AG04450 (cell line): ENCODE measurements at places on chromosomes 12 and 14.

GRCh38 chr14:54642801-54643695 lies 76.1 kb downstream of the SAMD4A start:
- DNase-seq: no peak

DNA sequence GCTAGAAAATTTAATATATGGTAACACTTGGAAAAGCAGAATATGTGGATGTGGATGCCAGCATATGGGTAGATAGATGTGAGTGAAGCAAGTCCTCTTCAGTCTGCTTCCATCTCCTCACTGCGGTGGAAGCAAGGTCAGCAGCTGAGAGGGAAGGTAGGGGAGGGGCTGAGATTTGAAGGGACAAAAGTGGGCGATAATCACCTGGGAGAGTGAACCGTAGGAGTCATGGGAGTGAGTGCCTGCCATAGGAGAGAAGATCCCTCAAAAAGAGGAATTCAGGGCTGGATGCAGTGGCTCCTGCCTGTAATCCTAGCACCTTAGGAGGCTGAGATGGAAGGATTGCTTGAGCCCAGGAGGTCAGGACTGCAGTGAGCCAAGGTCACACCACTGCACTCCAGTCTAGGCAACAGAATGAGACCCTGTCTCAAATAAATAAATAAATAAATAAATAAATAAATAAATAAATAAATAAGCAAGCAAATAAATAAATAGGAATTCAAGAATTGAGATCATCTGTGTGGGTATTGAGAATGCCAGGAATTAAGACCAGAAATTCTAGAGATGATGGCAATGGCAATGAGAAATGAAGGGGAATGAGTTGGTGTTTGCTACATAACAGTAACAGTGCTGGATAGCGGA lies 123.4 kb downstream of the BICD1 start:
- DNase-seq: no peak

DNA sequence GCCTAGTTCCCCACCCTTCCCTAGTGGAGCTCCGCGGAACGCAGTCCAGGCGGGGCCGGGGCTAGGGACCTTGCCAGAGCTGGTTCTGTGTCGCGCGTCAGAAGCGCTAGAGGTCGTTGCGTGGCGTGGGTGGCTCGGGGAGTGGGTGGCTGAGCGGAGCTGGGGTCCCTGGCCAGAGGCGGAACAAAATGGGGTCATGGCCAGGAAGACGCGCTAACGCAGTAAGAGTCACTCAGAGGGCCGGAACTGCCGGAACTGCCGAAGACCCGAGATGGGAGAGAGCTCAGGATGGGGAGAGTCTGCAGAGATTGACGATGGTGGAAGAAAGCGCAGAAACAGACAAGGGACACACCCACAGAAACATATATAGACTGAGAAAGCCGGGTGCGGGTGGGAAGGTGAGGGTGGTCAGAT lies 4.8 kb downstream of the DGKA start:
- DNase-seq: no peak

DNA sequence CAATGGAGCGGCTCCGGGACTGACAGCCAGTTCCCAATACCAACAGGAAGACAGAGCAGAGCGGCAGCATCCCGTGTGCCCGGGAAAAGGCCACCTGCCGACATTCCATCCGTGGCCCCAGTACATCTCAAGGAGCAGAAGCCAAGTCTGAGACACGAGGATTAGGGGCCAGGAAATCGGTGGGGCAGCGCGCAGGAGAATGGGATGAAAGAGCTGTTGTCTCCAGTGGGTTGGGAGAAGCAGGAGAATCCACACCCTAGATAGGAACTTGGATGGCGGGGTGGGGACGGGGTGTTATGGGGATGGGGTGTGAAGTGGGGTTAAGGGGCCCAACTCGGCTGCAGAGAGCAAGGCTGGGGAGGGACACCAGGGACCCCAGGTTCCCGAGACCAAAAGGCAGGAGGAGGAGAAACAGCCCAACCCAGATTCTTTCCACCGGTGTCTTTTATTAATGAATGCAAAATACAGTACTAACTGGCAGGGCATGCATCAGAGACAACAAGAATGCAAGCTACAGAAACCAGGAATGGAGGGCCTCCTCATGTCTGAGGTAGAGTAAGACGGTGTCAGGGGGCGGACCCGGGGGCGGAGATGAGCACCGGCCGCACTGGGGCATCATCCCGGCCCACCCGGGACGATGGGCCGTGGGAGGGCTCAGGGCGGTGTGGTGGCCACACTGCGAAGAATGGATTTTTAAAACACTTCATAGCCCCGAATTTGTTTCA lies 50.3 kb downstream of the BEGAIN start:
- DNase-seq: no peak

- no peak for DNase-seq
These were observed 2.4 kb upstream of the KCNC2 start for GRCh38 chr12:75212072-75212471.

GRCh38 chr12:91108196-91108755 lies 3.0 kb downstream of the LUM start:
- DNase-seq: no peak

- DNase-seq: no peak
These were observed 3.4 kb downstream of the PTHLH start for GRCh38 chr12:27968972-27969623.

DNA sequence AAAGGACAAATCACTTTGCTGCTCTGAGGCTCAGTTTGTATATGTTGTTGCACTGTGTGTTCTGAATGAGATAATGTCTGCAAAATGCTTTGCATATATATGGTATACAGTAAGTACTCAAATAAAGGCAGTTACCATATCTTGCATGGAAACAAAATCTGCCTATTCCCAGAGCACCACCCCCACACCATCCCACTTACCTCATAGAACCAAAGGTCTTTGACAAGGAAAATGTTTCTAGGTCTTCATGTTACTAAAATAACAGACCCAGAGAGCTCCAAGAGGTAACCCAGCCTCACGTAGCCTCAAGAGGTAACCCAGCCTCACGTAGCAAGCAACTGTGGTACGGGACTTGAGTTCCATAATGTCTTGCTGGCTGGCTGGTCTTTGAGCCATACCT lies 71.6 kb upstream of the CMKLR1 start:
- DNase-seq: no peak

DNA sequence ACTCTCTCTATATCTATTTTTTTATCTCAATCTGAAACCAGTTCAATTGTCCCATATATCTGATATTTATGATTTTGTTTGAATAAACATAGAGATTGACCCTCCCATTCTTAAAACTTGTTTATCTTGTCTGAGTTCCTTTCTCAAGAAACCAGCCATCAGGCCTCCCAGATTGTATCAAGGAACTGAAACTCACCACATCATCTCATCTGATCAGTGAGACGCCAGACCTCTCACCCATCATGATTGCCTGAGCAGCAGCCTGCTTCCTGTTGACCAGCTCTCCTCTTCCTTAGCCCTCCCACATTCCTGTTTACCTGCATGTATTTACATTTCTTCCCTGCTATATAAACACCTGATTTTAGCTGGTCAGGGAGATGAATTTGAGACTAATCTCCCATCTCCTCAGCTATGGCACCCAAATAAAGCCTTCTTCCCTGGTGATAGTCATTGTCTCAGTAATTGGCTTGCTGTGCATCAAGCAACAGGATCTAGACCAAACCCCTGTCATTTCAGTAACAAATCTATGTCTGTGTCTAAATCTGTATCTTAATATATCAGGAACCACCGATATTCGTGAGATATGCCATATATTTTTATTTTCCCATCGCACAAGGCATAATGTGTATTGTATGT lies 323.6 kb downstream of the TMTC2 start:
- no peak for DNase-seq

DNA sequence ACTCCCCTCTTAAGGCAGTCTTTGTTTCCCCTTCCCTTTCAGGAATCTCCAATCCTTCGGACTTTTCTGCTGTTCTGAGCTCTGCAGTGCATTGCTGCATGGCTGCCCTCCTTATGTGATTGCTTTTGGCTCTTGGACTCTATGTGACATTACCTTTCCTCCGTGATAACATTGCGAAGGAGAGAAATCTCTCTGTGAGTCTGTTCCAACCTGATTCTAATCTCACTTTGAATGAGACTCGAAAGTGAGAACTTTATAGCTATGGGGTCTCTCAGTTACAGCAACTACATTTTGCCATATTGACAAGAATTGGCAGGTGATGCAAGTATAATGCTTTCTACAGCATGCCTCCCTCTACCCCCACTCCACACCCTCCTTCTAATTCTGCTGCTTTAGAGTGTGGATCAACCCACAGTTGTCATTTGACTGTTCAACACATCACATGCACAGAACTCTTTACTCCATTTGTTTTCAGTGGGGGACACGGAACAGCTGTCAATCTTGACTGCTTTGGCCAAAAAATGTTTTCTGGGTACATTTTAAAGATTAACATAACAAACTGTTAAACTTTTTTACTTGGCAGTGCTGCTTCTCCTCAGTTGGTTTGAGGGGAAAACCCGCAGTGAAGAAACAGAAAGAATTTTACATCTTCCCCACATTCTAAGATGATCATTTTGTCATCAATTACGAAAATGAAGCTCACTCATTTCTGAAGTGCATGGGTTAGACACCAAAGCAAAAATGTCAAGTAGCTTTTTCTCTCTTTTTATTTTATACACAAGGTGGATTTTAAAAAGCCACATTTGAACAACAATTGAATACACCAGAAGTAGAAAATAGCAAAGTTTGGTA lies 125.5 kb upstream of the RMST start:
- DNase-seq: no peak

DNA sequence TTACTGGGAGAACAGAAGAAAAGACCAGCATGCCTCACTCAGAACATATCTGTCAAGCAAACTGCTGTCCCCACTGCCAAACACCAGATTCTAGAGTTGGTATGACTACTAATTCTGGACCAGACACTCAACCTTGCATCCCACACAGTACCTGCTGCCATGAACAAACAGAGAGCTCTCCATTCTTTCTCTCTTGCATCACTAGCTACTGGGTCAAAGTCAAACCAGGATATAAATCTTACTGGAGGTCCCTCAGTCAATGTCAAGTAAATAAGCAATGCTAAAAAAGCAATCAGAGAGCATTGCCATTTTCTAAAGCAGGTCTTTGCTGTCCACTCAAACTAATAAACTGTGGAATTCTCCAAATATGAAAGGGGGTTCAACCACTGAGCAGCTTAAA lies 452.4 kb upstream of the SEL1L start:
- DNase-seq: no peak

GRCh38 chr12:102365365-102365764 lies 115.0 kb downstream of the IGF1 start:
- no peak for DNase-seq

DNA sequence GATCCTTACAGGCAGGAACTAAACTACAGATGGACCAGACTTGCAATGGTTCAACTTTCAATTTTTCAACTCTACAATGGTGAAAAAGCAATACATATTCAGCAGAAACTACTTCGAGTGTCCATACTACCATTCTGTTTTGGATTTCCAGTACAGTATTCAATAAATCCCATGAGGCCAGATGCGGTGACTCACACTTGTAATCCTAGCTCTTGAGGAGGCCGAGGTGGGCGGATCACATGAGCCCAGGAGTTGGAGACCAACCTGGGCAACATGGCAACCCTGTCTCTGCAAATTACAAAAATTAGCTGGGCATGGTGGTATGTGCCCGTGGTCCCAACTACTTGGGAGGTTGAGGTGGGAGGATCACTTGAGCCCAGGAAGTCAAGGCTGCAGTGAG lies 336.1 kb downstream of the MED13L start:
- no peak for DNase-seq

DNA sequence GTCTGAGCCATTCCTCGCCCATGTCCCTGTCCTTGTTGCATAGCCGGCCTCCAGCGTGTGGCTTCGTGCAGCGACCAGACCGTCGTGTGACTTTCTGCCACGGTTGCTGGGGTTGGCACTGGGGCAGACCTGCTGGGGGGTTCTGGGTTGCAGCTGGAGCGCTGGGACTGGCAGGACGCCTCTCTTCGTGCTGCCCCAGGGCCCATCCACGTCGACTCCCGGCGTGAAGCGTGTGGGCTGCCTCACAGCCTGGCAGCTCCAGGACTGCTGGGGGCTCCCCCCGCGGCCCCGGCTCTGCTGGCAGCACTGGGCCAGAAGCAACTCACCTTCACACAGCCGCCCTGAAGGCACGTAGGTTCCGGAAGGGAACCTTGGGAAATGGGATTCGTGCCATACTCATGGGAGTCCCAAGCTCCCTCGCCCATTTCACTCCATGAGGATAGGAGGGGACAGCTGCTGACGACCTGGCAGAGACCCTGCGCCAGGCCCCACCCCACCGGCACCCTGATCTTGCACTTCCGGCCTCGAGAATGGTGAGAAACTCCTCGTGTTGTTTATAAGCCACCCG lies 51.9 kb downstream of the GALNT9 start:
- DNase-seq: no peak

- no peak for DNase-seq
These were observed 110.1 kb upstream of the TMEM132D start for GRCh38 chr12:130013771-130014484.

GRCh38 chr12:96994900-96995299 lies 87.8 kb downstream of the NEDD1 start:
- DNase-seq: no peak
